Activated CD4-positive, alpha-beta memory T cell treated with anti-CD3 and anti-CD28 coated beads for 36 hours (primary cell): ENCODE measurements at places on chromosomes 4 and X. TPM values are rescaled to one million over a fixed set of nuclear protein-coding genes. Genes with fewer than 3 reads are reported as not detected.

The GAGE1 gene
- not detected for total RNA-seq

- peak; percentile 84 for DNase-seq
These were observed 50.8 kb downstream of the PRPS1 start for GRCh38 chrX:107678957-107679740.

The CCDC158 gene
- total RNA-seq: not detected

DNA sequence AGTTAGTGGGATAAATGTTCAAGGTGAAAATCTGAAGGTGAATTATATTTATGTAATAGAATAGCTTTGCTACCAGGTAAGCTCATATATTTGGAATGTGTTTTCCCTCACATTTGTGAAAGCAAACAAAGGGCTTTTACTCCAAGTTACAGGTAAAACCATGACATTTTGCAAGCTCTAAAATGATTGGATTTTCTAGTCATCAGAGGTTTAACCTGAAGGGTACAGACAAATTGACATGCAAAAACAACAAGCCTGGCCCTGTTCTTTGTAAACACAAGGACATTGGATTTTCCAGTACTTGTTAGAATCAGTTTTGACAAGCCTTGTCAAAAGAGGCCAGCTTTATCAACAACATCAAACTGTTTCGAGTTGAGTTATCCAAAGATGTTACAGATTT lies 51.7 kb downstream of the ZFX start:
- DNase-seq: no peak

GRCh38 chrX:63673896-63674295 lies 111.1 kb downstream of the ARHGEF9 start:
- DNase-seq: no peak

The GRID2 gene
- total RNA-seq: not detected

DNA sequence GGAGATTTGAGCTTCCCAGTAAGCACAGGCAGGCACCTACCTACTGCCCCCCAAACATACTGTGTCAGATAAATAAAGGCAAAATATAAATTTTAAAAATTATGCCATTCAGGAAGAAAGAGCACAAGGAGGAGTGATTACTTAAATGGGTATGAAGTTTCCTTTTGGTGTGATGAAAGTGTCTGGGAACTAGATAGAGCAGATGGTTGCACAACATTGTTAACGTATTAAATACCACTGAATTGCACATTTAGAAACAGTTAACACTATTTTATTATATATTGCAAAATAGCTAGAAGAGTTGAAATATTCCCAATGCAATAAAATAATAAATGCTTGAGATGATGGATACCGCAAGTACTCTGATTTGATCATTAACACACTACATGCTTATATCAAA lies 374.7 kb upstream of the FGF13 start:
- no peak for DNase-seq

DNA sequence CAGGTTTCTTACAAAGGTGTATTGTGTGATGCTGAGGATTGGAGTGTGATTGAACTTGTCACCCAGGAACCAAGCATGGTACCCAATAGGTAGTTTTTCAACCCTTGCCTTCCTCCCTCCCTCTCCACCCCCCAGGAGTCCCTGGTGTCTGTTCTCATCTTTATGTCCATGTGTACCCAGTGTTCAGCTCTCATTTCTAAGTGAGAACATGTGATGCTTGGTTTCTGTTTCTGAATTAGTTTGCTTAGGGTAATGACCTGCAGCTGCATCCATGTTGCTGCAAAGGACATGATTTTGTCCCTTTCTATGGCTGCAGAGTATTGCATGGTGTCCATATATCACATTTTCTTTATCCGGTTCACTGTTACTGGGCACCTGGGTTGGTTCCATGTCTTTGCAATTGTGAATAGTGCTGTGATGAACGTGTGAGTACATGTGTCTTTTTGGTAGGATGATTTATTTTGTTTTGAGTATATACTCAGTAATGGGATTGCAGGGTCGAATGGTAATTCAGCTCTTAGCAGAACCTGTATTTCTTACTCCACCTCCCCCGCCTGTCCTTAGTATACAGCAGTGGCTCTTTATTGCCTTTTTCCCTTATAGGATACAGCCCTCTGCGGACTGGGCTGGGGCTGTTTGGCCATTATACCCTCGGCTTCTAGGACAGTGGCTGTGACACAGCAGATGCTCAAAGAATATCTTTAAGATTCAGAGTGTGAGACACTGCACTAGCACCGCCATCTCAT lies 145.4 kb downstream of the PTTG2 start:
- no peak for DNase-seq

DNA sequence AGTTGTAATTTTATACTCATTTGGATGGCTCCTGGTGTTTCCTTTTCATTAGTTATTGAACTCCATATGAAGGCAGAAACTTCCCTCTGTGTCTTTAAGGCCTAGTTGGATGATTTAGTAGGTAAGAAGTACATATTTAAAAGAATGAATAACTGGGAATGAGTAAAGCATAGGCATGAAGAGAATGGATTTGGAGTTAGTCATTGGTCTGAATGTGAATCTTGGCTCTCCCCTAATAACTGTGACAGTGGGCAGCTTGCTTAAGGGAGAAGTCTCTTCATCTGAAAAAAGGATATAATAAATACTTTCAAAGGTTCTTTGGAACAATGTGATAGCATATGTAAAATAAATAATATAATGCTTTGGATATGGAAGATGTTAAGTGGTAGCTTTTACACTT lies 13.2 kb downstream of the SNX25 start:
- DNase-seq: no peak

DNA sequence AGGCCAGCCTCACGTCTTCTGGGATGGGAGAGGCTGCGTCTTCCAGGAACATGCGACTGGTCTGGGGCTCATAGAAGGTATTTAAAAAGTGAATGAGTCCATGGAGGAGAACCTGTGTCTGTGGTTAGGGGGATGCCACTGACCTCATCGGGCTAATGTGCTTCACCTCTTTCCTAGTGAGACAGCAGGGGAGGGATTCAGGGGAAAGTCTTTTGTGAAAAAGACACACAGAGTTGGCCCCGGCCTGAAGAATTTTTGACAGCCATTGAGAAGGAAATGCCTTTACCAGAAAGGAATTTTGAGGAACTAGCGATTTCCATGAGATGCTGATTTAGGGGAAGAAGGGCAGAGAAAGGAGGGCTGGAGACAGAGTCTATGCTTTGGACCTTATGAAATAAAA lies 11.0 kb upstream of the C4orf50 start:
- DNase-seq: no peak

DNA sequence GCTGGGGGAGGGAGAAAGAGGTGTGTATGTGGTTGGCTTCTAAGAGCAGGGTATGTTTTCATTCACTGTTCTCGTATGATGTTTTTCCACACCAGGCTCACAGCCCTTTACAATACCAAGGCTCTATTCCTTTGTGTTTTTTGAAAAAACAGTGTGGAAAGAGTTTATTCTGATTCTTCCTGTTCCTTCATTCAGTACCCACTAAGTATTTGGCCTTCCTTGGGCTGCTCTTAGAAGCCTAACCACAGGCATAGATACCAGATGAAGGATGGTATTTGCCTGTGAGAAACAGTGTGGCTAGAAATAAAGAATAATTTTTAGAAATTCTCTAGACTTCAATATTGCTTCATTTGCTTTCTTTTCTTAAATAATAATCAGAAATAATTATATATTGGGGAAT lies 518.0 kb upstream of the DIPK2B start:
- no peak for DNase-seq

The GAGE2A gene
- not detected for total RNA-seq

GRCh38 chr4:117987464-117987863 lies 46.8 kb upstream of the NDST3 start:
- DNase-seq: no peak

GRCh38 chr4:10584042-10584441 lies 100.5 kb downstream of the CLNK start:
- peak; percentile 9 for DNase-seq

The PDZD4 gene
- 5.7 TPM for total RNA-seq

- DNase-seq: peak; percentile 20
These were observed 5.1 kb upstream of the DHX15 start for GRCh38 chr4:24589448-24589847.

- no peak for DNase-seq
These were observed 47.1 kb upstream of the HPGDS start for GRCh38 chr4:94389595-94390267.
